ENCODE measurements at places on chromosomes 12 and 14.

DNA sequence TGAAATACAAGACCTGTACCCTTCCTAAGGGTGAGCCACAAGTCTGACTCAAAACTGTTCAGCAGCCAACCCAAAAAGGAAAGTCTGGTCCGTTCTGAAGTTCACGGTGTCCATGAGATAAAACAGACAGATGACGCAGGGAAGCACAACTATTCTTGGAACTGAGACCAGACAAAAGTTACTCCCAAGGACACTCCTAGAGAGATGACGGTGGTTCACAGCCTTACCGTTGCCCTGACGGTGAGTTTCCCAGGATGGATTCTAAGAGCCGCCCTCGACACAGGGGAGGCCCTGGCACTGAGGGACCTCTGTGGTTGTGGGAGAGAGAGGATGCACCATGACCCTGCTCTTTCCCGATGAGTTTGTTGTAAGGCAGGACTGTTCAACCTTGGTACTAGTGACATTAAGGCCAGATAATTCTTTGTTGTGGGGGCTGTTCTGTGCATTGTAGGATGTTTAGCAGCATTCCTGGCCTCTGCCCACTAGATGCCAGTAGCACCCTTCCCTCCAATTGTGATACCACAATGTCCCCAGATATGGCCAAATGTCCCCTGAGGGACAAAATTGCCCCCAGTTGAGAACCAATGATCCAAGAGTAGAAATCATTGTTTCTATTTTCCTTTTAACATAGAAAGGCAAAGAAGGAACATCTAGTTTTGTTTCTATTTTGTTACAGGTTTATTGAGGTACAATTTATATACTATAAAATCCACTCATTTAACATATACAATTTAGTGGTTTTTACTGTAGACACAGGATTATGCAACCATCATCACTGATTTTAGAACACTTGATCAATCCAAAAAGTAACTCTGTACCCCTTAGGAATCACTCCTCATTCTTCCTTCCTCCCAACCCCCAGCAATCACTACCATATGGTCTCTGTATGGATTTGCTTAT, 23.0 kb downstream of the OR10P1 start:
- no peak for DNase-seq

GRCh38 chr14:59276235-59276634, 87.8 kb downstream of the DAAM1 start:
- DNase-seq, result no peak

GRCh38 chr12:39807043-39807442, 187.4 kb upstream of the ABCD2 start:
- no peak for DNase-seq

DNA sequence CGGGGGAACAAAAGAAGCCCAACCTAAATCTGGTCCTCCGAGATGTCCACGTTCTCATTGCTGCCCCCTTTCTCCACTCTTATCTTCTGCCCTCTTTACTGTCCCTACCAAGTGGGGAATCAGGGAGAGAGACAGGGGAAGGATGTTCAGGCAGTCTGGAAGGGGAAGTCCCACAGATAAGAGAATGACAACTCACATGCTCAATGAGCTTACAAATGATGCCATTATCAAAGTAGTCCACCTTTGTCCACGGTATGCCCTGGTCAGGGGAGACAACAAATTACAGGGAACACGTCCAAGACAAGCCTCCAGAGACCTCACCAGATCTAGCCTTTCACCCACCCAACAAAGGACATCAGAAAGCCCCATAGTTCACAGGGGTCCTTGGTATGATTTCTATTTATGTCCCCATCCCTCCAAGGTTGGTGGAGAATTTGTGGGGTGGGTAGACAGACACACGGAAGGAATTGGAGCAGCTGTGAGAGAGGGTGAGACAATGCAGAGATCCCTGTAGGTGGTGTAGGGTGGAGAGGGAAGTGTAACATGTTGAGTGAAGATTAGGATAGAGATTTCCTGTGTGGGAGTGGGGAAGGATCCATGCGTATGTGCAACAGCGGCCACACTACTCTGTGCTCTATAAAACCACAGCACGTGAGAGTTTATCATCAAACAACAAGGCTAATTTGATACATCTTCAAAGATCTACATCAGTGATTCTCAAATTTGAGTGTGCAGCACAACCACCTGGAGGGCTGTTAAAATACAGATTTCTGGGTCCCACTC, 10.7 kb downstream of the MYO1A start:
- DNase-seq, result no peak

GRCh38 chr12:16608946-16609539, 3.1 kb upstream of the LMO3 start:
- DNase-seq, result no peak

DNA sequence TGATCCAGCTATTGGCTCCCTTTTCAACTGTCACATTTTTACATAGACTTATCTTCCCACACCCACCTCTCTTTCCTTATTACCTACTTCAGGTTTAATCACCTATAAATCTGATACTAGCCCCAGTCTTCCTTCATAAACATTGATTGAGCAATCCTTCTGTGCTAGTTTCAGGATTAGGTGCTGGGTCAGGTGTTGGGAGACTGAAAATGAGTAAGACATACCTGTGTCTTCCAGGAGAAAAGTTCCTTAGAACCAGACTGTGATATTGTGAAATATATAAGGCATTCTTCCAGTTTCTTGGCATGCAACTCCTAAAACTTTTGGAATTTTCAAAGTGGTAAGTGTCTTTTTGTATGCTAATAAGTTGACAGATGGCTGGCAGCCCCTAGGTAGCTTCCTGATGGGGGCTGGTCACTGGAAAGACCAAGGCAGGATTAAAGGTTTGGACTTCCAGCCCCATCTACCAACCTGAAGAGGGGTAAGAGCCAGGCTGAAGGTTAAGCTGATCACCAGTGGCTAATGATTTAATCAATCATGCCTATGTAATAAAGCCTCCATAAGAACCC, 4.6 kb downstream of the ANO6 start:
- DNase-seq, result no peak

DNA sequence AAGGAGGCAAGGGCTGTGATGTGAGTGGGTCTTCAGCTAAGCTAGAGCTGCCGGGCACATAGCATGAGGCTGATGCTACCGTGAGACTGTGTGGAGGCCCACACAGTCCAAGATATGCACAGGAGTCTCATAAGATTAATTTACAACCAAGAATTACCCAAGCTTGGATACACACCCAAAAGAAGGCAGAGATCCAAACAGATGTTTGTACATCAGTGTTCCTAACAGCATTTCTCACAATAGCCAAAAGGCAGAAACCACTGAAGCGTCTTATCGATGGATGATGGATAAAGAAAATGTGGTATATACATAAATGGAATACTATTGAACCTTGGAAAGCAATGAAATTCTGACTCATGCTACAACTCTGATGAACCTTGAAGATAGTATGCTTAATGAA, 40.8 kb upstream of the RIC8B start:
- no peak for DNase-seq

DNA sequence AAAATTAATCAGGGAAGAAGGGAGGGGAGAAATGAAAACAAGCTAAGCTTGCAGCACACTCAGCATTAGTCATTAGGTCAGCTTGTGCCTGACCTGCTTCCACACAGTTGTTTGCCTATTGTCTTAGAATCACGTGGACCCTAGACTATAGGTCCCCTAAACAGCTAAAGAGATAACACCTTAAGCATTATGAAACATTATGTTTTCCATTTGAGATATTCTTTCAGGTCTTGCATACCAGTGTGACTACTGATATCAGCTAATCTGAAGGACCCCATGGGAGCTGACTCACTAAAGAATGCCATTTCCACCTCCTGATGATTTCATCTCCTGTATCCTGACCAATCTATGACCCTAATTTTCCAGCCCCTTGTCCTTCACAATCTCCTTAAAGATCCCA, 154.1 kb upstream of the FUT8 start:
- no peak for DNase-seq

GRCh38 chr12:4607056-4607455, 41.8 kb downstream of the AKAP3 start:
- DNase-seq, result no peak

DNA sequence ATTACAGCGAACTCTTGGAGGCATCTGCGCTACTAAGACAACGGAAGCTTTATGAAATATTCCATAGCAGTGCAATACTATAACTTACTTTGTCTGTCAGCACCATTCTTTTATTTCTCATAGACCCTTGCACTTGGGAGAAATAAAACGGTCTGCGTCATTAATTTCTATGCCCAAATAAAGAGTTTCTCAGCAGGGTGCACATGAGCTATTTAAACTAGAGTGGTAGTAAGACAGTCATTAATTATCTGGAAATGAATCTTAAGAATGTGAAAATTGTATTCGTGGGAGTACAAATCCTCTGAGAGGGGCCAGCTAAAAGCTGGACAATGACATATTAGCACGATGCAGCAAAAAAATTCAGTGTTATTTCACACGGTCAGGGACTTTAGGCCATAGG, 903.4 kb upstream of the FOXG1 start:
- DNase-seq, result no peak

- no peak for DNase-seq
These were observed 65.1 kb upstream of the PRB2 start for GRCh38 chr12:11460343-11461023.

GRCh38 chr14:56150645-56151345, 32.6 kb downstream of the PELI2 start:
- DNase-seq, result no peak

- DNase-seq, result no peak
These were observed 42.5 kb upstream of the OTOGL start for GRCh38 chr12:80056845-80057244.

GRCh38 chr14:92633724-92634123, 114.7 kb downstream of the LGMN start:
- DNase-seq, result no peak

All from central memory CD4-positive, alpha-beta T cell (primary cell).